DND-41 (cell line): ENCODE measurements at places on chromosomes 11 and 22.

- no peak for DNase-seq
Measured at GRCh38 chr11:118838905-118839553, 44.7 kb upstream of the CXCR5 start.

- DNase-seq, result no peak
Measured at GRCh38 chr11:130092661-130093060, 23.0 kb downstream of the APLP2 start.

DNA sequence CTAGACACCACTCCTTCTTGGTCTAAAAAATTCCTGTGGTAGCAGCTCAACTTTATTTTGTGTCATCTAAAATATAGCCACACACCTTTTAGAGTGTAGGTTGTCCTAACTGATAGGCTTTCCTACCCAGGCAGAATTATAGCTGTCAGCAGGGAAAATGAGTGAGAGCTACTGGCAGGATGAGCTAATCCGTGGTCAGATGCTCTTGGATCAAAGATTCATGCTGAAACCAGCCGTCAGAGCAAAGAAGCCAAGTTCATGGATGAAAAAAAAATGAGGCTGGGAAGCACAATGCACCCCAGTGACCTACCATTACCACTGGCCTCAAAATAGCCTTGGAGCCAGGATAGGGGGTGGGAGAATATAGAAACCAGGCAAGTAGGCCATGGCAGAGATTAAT, 113.1 kb upstream of the BLID start:
- DNase-seq, result no peak

DNA sequence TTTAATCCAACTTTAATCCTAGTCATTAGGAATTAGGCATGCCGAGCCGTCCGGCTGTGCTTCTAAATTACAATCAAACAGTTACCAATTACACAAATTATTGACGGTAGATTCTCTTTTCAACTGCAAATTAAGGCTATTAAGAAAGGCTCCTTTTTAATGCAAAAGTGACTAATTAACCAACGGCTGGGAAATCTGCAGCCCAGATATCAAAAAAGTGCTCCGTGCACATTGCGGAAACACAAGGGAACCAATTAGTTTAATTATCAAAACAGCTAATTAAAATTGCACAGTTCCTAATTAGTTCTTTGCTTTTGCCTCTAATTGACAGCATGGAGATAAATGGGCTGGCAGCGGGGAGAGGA, 19.4 kb upstream of the LMO1 start:
- no peak for DNase-seq

GRCh38 chr11:133052537-133052936, 479.8 kb downstream of the OPCML start:
- DNase-seq, result no peak

DNA sequence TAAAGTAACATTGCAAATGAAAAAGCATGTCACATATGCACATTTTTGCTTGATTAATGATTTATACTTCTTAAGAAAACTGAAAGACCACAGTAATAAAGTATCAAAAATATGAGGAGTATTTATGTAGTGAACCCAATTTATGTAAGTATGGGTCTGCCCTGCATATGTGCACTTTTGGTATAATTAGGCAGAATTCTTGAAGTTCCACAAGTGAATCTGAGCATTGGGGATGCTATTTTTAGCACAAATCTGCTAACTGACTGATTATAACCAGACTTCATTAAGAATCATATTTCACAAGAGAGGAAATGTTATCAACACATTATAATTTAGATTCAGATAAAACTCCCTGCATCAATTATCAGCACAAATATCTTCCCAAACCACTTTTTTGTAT, 407.1 kb upstream of the LRRC4C start:
- DNase-seq, result no peak
